ENCODE measurements at places on chromosomes 11 and 22. TPM values are rescaled to one million over a fixed set of nuclear protein-coding genes. Genes with fewer than 3 reads are reported as not detected.

Gene TMPRSS5
- total RNA-seq: 0.11 TPM

GRCh38 chr22:45504373-45505341 is 2.0 kb downstream of the FBLN1 start:
- H3K36me3 ChIP-seq: peaks cover 2% of the 10 kb centered on the region
- H3K27ac ChIP-seq: peak overlapping the region; percentile 5
- H3K4me1 ChIP-seq: peaks cover 34% of the 10 kb centered on the region
- peak; percentile 72 for DNase-seq

DNA sequence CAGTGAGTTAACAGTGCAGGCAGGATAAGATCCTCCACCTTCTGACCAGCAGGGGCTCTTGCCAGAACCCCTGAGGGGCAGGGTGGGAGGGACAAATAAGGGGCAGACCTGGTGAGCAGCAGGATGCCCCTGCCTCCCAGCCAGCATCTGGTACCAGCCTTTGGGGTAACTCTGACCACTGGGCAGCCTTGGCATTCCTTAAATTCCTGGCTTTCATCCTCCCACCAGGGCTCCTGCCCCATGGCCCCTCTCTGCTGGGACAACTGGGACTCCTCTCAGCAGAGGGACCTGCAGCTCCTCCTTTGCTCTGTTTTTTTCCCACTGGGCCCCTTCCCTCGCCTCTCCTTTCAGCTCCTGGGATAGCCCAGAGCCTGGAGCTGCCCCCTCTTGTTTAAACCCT is 98.0 kb upstream of the CD82 start:
- H3K4me3 ChIP-seq: no peak overlapping the region
- no peaks in the 10 kb centered on the region for H3K4me1 ChIP-seq
- no peak overlapping the region for H3K27ac ChIP-seq
- no peaks in the 10 kb centered on the region for H3K36me3 ChIP-seq

DNA sequence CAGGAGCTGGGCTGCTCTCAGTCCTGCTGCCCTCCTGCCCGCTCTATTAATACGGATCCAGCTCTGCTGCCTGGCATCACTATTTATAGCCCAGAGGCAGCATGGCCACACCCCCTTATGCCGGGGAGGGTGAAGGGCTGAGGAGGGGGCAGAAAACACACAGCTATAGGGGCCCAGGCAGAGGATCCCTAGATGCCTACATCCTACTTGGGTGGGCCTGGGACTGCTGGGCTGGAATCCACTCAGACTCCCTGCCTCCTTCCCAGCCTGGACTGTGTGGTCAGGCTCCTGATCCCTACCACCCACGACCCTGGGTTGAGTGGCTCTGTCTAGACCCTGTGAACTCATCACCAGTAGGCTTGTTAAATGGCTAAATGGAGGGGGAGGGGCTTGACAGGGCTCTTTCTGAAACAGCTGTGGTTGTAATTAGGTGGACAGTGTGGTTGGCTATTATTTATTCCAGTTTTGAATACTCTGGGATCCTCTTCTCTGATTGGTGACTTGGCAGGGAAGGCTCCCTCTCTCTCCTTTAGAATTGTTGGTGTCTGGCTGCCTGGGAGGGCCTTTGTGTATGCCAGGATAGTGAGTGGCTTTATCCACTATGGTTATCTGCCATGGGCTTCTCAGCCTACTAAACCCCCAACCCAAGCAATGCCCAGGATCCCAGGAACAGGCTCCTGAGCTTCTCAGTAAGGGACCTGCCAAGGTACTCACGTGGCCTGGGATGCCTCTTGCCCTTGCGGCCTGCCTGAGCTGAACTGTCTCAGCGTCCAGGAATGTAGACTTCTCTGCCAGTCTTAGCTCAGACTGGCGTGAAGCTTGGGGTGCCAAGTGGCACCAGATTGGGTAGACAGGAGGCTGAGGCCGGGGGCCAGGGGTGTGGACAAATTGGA is 15.2 kb downstream of the PHLDB1 start:
- peak overlapping the region; percentile 60 for H3K4me3 ChIP-seq
- peak; percentile 95 for DNase-seq
- peaks cover 35% of the 10 kb centered on the region for H3K36me3 ChIP-seq

Gene MRPL40
- total RNA-seq: 65.2 TPM

- no peaks in the 10 kb centered on the region for H3K4me1 ChIP-seq
- no peak overlapping the region for H3K27ac ChIP-seq
- H3K4me3 ChIP-seq: no peak overlapping the region
- no peaks in the 10 kb centered on the region for H3K36me3 ChIP-seq
Measured at GRCh38 chr22:27768027-27768653, 33.4 kb downstream of the MN1 start.

GRCh38 chr22:17135153-17135760 is 14.1 kb upstream of the TMEM121B start:
- no peaks in the 10 kb centered on the region for H3K27me3 ChIP-seq
- no peaks in the 10 kb centered on the region for H3K36me3 ChIP-seq
- H3K4me1 ChIP-seq: no peaks in the 10 kb centered on the region
- no peak for DNase-seq
- H3K27ac ChIP-seq: no peak overlapping the region

DNA sequence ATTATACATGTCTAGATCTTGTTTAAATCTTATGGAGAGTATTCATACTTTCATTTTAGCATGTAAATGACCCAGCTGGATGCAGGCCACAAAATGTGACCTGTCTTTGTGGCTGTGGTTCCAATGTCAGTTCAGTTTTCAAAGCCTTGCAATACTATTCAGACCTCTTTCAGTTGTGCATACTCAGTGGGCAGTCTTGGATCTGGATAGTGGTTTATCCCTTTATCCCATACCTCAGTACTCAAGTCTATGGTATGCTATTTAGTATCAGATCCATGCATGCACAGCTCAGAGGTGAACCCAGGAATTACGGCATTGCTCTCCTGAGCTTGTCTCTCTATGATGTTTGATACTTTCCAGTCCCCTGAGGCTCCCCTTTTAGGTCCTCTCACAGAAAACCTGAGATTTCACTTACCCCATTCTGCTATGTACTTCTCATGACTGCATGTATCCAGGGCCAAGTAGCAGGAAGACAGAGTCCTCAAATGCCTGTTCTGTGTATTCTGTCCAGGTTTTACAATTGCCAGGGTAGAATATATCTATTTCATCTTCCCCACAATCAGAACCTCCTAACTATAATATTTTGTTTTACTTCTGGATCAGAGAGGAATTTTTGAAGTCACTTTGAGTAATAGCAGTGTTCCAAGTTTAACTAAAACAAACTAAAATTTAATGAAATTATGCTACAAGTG is 6.9 kb upstream of the P4HA3 start:
- peak; percentile 2 for DNase-seq
- H3K27me3 ChIP-seq: no peaks in the 10 kb centered on the region
- H3K36me3 ChIP-seq: no peaks in the 10 kb centered on the region
- peak overlapping the region; percentile 58 for H3K27ac ChIP-seq
- no peak overlapping the region for H3K4me3 ChIP-seq
- H3K4me1 ChIP-seq: peaks cover 12% of the 10 kb centered on the region

DNA sequence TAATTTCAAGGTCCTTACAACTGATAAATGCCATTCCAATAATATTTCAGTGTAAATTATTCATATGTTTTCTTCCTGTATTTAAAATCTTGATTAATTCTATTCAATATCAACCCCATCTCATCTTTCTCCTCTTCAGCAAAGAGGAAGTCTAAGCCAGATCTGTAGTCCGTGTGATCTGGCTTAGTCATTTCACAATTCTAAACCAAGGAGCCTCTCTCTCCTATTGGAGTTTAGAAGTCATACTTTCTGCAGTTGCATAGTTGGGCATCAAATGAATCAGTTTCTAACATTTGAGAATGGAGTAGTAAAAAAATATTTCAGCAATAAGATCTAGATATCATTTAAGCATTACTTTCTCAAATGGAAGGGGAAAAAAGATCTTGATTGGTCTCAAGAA is 354.9 kb downstream of the JRKL start:
- H3K4me3 ChIP-seq: no peak overlapping the region
- no peak overlapping the region for H3K27ac ChIP-seq
- DNase-seq: no peak
- no peaks in the 10 kb centered on the region for H3K36me3 ChIP-seq

Gene C11orf71
- 4.8 TPM for total RNA-seq

DNA sequence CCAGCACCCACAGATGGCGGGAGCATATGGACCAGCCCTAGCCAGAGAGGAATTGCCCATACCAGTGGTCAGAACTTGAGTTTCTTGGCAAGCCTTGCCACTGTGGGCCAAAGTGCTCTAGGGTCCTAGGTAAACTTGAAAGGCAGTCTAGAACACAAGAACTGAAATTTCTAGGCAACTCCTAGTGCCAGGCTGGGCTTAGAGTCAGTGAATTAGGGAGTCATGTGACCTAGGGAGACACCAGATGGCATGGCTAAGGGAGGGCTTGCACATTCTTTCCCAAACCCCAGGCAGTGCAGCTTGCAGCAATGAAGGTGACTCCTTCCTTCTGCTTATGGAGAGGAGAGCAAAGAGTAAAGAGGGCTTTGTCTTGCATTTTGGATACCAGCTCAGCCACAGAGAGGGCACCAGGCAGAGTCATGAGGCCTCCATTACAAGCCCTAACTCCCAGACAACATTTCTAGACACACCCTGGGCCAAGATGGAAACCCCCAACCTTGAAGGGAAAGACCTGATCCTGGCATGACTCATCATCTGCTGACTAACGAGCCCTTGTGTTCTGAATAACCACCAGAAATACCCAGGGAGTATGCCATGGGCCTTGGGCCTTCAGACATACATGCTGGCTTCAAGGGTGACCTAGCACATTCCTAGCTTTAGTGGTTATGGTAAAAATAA is 19.2 kb upstream of the OR56A3 start:
- no peak overlapping the region for H3K27ac ChIP-seq
- no peaks in the 10 kb centered on the region for H3K36me3 ChIP-seq
- H3K4me1 ChIP-seq: no peaks in the 10 kb centered on the region
- no peaks in the 10 kb centered on the region for H3K27me3 ChIP-seq
- H3K4me3 ChIP-seq: no peak overlapping the region

- H3K36me3 ChIP-seq: peaks cover 54% of the 10 kb centered on the region
- H3K4me3 ChIP-seq: no peak overlapping the region
- no peaks in the 10 kb centered on the region for H3K4me1 ChIP-seq
- H3K27ac ChIP-seq: no peak overlapping the region
Measured at GRCh38 chr11:48141475-48142122, 75.0 kb upstream of the OR4B1 start.

GRCh38 chr11:62077132-62077531 is 46.7 kb upstream of the INCENP start:
- H3K36me3 ChIP-seq: no peaks in the 10 kb centered on the region
- no peak overlapping the region for H3K4me3 ChIP-seq
- no peak overlapping the region for H3K27ac ChIP-seq
- no peak for DNase-seq
- H3K27me3 ChIP-seq: no peaks in the 10 kb centered on the region
- H3K4me1 ChIP-seq: no peaks in the 10 kb centered on the region
